SHP77 treated with DMSO at 0.1 percent for 48 hours (cell line): ENCODE measurements at places on chromosomes 7 and 10.

- DNase-seq, result no peak
These were observed 179.2 kb upstream of the MBL2 start for GRCh38 chr10:52951824-52952223.

GRCh38 chr10:81865581-81865980 is 9.4 kb upstream of the NRG3 start:
- no peak for DNase-seq

DNA sequence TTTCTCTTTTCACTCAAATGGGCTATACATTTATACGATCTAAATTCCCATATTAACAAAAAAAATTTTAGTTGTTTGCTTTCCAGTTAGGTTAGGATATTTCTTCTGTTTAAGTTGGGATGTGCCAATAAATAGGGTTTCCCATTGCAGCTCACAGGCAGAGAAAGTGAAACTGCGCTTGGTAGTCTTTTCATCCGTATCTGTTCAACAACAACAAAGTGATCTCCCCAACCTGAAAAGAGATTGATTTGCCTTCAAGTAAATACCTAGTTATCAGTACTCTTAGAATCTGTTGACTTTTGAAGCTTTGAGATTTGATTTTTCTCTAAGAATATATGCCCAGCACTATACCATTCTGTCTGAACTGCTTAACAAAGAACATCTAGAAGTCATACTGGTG is 143.4 kb downstream of the DYNC1I1 start:
- peak; percentile 23 for DNase-seq

GRCh38 chr10:103911021-103911459 is 6.9 kb downstream of the STN1 start:
- DNase-seq, result no peak

DNA sequence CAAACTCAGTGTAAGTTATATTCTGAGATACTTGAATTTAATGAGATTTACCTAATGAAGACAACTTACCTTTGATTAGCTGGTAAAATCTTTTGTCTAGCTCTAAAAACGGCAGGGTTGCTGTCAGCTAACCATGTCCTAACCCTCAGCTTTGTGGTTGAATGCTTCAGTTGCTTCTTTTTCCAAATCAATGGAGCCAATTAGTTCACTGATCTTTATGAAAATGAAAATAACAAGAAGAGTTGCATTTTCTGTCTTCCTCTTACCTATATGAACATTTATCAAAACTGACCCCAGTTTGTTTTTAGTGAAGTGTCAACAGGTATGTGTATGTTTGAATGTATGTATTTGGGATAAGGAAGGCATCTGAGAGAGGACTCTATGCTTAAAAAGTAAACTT is 253.1 kb upstream of the MTPN start:
- DNase-seq, result no peak

- DNase-seq, result peak; percentile 63
These were observed at the start of gene SP8 for GRCh38 chr7:20786779-20787659. SP8 (minus strand) TSS chr7:20786886; CDS start chr7:20786798, 88 bp downstream.

DNA sequence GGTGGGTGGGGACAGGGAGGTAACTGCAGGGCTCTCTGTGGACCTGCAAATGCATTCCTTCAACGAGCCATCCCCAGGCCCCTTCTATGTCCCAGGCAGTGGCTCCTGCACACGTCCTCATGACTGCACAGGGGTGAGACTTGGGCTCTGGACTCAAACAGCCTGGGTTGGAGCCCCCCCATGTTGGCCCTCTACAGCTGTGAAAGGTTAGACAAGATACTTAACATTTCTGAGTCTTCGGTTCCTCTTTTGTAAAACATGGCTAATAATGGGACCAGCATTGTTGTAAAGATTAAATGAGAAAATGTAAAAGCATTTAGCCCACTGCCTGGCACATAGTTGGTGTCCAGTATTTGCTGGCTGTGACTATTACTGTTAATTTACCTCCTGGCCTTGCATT is 41.8 kb downstream of the CHST3 start:
- no peak for DNase-seq

- DNase-seq, result no peak
These were observed 28.8 kb downstream of the XPNPEP1 start for GRCh38 chr10:109894516-109894915.

- no peak for DNase-seq
These were observed 61.7 kb upstream of the ZNRF2 start for GRCh38 chr7:30222515-30223215.
